ENCODE measurements at places on chromosomes 2 and 18.

DNA sequence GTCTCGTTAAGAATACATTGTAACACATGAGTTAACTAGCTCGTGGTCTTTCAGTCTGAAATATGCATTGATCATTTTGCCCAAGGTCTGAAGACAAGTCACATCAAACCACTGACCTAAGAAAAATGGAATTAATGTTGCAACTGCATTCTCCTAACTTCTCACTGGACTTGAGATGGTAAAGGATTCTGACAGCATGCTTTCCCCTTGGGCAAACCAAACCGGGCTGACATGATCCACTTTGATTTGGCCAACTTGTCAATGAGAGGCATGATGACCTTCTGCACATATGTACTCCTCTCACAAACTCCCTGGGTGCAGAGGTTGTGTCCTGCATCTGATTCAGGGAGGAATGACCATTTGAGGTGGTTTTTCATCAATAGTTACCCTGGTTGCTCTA is 1982.5 kb upstream of the PIK3C3 start:
- DNase-seq, result no peak

- no peak for DNase-seq
Observed at GRCh38 chr18:3655254-3656050, 205.5 kb downstream of the TGIF1 start.

GRCh38 chr2:24824966-24825882 is 32.0 kb downstream of the CENPO start:
- DNase-seq, result no peak

DNA sequence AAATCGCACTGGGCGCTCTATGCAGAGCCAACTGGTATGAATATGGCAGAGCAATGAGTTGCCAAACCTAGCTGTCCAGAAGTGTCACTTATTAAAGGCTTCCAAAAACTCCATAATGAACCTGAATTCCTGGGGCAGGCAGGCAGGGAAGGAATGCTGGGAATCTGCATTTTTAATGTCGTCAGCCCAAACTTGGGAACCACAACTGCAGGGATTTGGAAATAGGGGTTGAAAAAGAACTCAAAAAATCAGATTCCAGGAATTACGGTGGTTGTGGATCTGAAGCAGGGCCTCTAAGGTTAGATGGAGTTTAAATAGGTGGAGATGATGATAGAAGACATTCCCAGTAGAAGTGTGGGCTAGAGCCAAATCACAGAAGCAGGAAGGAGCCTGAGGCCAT is 15.0 kb downstream of the NCKAP5 start:
- DNase-seq, result no peak

GRCh38 chr2:208265371-208265800 is 669 bp upstream of the PIKFYVE start:
- peak; percentile 72 for DNase-seq

DNA sequence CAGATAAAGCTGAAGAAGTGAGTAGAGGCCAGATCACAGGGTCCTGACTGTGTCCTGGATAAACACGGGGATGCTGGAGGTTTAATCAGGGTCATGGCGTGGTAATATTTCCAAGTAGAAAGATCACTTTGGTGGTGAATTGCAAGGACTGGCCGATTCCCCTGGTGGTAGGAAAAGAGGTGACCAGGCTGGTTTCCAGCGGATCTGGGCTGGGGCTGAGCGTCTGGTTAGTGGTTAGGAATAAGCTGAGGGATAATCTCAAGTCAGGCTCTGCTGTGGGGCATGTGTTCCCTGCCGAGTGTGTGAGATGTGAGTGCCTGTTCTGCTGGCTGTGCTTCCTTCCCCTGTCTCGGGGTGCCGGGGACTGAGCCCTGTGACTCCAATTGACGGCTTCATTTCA is 484.0 kb downstream of the TSN start:
- DNase-seq, result no peak

GRCh38 chr2:196927376-196928225 is 1.1 kb upstream of the PGAP1 start:
- DNase-seq, result no peak

DNA sequence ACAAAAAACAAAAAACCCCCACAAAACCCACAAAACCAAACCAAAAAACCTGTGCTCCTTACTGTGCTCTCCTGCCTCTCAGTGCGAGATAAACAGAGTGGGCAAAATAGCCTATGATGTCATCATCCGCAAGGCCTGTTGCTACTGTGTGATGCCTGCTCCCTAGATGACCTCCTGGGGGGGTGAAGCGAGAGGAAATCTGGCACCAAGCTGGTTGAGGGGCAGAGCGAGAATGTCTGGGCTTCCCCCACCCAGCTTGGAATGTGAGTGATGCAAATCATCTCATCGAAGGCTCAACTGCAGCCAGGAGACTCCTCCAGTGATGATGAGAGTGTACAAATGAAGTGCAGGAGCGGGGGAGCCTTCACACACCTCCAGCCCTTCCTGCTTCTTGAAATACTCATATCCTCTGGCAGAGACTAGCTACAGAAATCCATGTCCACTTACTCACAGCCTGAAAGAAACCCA is 57.7 kb upstream of the MAP4K3 start:
- no peak for DNase-seq

- DNase-seq, result no peak
Observed at GRCh38 chr2:129293326-129293725, 686.1 kb upstream of the RAB6C start.

DNA sequence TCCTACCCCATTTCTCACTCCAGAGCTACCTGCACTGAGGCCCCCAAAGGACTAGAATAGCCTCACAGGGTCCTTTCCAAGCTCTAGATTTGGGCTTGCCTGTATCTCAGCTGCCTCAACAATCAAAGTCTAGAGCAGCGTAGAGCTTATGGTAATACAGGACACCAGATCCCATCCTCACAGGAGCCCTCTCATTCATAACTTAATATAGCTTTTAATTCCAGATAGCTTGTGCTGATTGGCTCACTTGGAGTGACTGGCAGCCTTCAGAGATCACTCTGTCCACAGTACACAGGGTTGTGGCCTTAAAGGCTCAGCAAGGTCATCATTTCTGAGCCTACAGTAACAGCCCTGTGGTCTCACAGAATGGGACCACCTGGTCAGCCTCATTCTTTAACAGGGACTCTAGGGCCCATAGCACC is 51.4 kb downstream of the ZFP36L2 start:
- no peak for DNase-seq

- DNase-seq, result no peak
Observed at GRCh38 chr2:235734688-235735231, 240.9 kb downstream of the AGAP1 start.

GRCh38 chr2:152425765-152426727 is 91.1 kb downstream of the FMNL2 start:
- no peak for DNase-seq

DNA sequence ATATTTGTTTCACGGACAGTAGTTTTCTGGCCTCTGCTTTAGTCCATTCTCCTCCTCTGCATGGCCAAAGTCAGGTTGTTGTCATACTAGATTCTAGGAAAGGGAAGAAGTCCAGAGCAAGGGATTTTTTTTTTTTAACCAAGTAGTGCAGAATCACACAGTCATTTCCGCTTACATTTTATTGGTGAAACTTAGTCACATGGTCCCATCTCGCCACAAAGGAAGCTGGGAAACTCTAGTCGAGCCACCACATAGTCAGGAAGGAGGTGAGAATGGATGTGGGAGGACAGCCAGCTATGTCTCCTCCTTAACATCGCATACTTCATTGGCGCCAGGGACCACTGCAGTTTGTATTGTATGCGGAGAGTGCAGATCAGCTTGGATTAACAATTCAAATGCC is 10.4 kb downstream of the HRH4 start:
- no peak for DNase-seq

DNA sequence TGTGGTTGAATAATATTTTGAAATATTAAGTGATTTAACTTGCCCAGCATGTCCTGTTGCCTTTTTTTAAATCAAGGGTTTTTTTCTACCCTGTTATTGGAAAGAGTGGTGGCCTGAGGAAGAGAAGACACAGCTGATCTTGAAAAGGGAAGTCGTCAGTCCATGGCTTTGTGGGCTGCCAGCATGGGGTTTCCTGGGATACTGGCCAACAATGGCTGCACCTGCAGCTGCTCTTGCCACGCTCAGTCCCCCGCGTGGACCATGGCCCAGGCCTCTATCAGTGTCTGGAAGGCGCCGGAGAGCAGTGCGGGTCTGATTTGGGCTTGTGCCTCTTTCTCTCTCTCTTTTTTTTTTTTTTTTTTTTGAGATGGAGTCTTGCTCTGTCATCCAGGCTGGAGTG is 99.3 kb downstream of the ASB1 start:
- DNase-seq, result no peak

- DNase-seq, result no peak
Observed at GRCh38 chr18:1361936-1362335, 457.3 kb downstream of the ADCYAP1 start.

DNA sequence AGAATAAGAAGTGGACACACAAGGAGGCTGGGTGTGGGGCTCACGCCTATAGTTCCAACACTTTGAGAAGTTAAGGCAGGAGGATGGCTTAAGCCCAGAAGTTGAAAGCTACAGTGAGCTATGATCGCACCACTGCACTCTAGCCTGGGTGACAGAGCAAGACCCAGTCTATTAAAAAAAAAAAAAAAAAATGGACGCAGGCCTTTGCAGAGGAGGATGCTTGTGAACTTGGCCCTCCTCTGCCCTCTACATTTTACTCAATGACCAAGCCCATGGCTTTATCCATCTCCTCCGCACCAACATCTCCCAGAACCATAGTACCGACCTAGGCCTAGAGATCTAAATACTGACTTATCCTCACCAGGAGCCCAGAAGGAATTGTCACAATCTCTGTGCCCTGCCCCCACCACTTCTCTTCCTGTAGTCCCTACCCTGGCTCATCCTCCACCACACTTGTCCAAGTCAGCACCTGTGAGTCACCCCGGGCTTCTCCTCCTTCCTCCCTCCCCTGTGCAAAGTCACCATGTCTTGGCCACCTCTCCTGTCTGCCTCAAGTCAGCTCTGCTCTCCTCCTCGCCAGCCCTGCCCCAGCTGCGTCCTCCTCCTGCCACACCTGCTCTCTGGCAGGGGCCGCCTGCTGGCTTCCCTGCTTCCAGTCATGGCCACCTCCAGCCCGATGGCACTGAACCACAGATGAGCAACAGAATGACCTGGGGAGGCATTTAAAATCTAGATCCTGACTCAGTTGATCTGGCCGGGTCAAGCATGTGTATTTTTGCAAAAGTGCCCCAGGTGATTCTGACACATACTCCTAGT is 35.8 kb upstream of the ASPRV1 start:
- DNase-seq, result no peak

GRCh38 chr2:179671043-179671981 is 190.1 kb downstream of the ZNF385B start:
- no peak for DNase-seq

DNA sequence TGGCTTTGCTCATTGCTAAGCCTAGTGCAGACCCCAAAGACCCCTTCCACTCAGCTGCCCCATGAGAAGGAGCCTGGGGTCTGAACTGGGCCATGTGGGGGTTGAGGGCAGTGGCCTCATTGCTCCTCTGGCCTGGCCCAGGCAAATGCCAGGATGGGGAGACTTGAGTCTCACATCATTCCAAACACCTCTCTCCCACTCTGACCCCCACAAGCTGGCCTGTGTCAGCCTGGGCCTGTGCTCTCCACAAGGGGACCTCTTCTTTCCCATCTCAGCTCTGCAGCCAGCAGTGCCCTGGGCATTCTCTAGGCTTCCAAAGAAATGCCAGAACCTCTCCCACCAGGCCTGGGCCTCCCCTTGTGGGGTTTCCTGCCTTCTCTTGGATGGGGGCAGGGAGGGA is 45.8 kb upstream of the OTOF start:
- no peak for DNase-seq

- no peak for DNase-seq
Observed at GRCh38 chr2:178807227-178808008, at the start of gene TTN. Gene TTN, minus strand, starts transcription at chr2:178807423. Its CDS starts 2,781 bp downstream, at chr2:178804642.

DNA sequence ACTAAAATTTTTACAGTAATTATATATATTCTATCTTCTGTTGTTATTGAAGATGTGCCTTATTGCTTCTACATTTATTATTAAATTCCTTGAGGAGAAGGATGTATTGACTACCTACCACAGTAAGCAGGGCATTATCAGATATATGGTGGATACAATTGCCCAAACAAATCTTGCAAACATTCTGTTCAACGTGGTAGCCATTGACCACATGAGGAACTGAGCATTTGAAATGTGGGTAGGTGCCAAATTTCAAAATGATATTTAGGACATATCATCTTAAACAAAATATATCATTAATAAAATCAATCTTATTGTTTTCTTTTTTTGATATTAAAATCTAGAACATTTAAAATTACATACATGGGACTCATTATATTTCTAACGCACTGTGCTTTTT is 11.1 kb downstream of the SCN3A start:
- DNase-seq, result no peak

DNA sequence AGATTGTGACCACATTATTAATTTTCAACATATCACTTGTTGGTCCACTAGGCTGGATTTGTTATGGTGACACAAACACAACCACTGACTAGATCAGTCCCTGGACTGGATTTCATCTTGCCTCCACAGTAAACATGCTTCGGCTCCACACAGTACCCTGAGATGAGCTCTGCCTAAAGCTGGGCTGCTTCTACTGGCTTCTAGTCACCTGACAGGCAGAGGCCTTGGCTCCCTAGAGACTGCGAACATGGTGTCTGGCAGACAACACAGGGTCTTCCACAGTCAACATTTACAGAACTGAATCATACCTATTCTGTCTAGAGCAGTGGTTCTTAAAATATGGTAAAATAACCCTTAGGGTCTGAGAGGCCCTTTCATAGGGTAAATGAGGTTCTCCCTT is 69.2 kb downstream of the RIT2 start:
- no peak for DNase-seq

DNA sequence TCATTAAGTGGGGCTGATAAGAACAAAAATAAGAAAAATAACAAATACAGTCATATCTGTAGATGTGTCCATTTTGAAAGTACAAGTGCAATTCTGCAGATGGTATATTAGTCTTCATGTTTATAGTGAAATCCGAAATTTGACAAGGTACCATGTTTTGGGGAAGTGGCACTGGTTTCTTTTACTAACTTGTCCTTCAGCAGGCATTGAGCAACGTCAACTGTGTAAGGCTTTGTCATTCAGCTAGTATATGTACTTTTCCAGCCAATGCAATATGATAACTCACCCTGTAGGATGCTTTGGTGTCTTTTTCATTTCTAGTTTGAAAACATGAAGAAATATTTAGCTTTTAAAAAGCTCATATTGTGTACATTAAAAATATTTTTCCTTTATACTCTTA is 139.9 kb downstream of the MCFD2 start:
- DNase-seq, result no peak

- no peak for DNase-seq
Observed at GRCh38 chr2:217431577-217432269, 571.1 kb downstream of the TNS1 start.

DNA sequence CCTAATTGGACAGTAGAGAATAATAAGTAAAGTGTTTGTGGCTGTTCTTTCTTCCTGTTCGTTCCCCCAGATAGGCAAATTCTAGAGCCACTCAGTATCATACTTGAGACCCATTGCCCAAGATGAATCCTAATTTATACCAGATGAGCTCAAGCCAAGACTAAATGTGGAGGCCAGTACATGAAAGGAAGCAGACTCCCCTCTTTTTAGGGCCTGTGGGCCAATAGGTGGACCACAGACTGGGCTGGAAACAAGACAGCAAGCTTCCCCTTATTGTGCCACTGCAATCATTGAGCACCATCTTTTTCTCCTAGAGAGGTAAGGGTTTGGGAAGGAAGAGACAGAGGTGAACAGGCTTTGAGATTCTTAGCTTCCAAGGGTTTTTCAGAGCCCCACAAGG is 141.9 kb downstream of the MGAT5 start:
- no peak for DNase-seq

Measured in CD4-positive, alpha-beta T cell (primary cell).